ENCODE measurements at places on chromosomes 3 and 15.
A peak's percentile ranks its signal among the peaks of the same experiment; 100 is the strongest.

GRCh38 chr15:45919806-45920205 is 285.0 kb downstream of the SQOR start:
- no peak for DNase-seq

- no peak for DNase-seq
Observed at GRCh38 chr15:38706956-38707355, 142.3 kb upstream of the RASGRP1 start.

DNA sequence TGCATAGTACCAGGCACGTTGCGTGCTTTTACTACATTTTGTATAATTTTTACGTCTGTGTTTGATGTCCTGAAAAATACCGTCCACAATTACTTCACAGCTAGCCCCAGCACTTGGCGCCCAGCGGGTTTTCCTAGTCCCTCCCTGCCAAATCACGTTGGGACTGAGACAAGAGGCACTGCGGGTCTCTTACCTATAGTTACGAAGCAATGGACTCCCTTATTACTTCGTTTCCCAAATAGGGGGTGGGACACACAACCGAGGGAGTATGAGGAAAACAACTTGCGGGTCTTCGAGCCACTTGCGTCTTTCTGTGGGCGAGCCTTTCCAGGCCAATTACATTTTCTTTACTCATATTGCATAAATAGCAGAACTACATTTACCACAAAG is 620 bp upstream of the CMSS1 start:
- DNase-seq, result peak; percentile 3

DNA sequence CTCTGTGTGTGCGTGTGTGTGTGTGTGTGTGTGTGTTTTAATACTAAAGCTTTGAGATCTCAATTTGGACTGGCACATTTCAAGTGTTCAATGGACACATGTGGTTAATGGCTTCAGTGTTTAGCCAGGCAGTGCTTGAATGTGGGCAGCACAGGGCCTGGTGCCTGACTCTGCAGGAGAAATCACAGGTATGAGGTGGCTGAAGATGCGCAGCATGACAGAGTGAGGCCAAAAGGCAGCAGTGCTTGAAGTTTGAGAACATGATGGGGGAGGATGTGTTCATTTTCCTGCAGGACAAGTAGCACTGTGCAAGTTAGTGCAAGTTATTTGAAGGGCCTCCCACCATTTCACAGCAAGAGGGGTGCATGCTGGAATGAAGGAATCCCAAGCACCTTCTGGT is 620.5 kb upstream of the TBL1XR1 start:
- no peak for DNase-seq

GRCh38 chr3:36762918-36763849 is 1.2 kb downstream of the DCLK3 start:
- no peak for DNase-seq

DNA sequence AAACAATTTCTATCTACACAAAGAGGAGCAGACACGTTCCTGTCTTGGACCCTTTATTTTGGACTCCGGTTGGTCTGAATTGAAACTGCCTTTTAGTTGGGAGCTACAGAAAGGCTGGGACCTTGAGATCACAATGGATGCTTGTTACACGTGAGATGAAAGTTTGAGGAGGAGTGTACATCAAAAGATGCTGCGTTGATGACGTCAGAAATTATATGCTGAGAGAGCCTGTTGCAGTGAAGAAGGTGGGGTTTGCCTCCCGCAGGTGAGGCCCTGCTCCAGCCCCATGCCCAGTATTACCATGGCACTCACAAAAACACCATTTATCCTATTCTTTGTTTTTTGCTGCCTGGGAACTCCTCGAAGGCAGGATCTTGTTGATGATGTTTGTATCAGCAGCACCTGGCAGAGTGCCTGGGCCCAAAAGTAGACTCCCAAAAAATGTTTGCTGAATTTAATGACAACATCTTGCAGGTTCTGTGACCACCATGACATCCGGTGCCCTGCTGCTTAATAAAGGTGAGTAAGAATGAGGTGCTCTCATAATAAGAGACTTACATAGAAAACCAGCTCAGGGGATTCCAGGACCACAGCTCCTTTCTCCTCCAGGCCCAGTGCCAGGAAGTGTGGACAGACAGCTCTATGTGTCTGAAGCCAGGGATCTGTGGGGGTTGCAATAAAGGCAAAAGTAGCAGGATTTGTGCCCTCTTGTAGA is 136.1 kb upstream of the UBE2E1 start:
- DNase-seq, result no peak

GRCh38 chr3:78204977-78205376 is 1165.1 kb downstream of the ROBO2 start:
- DNase-seq, result no peak

GRCh38 chr3:25036633-25037032 is 391.4 kb upstream of the RARB start:
- no peak for DNase-seq

DNA sequence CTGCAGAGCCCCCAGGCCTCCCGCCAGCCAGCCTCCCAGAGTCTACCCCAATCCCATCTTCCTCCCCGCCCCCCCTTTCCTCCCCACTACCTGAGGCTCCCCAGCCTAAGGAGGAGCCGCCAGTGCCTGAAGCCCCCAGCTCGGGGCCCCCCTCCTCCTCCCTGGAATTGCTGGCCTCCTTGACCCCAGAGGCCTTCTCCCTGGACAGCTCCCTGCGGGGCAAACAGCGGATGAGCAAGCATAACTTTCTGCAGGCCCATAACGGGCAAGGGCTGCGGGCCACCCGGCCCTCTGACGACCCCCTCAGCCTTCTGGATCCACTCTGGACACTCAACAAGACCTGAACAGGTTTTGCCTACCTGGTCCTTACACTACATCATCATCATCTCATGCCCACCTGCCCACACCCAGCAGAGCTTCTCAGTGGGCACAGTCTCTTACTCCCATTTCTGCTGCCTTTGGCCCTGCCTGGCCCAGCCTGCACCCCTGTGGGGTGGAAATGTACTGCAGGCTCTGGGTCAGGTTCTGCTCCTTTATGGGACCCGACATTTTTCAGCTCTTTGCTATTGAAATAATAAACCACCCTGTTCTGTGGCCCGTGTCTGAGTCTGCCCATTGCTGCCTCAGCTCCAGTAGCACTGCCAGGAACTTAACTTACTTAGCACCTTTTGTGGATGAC is 32.2 kb downstream of the PTPN23 start:
- DNase-seq, result no peak

- no peak for DNase-seq
Observed at GRCh38 chr15:77984446-77984861, 93.1 kb downstream of the TBC1D2B start.

- no peak for DNase-seq
Observed at GRCh38 chr3:2822611-2823010, 287.6 kb downstream of the IL5RA start.

GRCh38 chr15:57763176-57763964 is 56.9 kb downstream of the POLR2M start:
- no peak for DNase-seq

DNA sequence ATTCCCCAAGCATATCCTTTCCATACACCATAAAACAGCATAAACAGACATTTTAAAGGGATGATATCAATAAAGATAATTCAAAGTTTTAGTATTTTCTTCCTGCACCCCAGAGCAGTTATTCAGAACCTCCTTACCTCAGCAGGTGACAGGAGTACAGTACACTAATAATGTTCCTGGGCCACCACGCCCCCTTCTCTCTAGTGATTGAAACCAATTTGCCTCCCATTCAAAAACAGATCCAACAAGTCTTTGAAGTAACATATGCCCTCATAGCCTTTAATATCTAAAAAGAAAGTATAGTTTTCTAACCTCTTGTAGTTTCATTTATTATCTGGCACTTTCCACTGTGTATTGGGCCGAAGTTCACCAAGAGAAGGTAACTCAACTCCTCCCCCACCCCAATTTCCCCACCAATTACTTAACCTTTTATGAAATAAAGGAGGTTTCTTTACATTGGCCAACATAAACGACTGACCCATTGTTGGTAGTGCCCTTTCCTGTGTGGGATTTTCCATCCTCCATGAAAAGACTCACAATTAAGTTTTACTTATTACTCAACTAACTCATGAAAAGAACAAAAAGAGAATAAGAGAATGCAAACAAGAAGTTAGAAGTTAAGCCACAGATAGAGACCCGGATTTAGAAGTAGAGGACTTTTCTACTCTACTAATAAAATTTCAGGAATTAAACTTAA is 5.0 kb upstream of the ATP8B4 start:
- no peak for DNase-seq

DNA sequence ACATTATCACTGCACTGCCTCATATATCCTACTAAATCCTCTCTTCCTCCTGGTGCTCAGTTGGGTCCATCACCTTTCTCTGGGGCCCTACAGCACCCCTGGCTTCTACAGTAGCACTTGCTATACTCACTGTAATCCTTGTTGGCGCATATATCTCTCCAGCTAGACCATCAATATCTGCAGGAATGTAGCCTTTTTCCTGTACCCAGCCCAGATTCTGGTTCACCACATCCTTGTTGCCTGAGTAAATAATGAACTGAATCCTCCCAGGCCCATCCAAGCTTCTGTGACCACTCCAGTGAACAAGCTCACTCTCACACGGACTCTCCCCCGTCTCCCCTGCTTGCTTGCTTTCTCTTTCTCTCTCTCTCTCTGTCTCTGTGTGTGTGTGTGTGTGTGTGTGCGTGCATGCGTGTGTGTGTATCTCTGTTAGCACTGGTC is 62.5 kb upstream of the LIPC start:
- DNase-seq, result peak; percentile 52

DNA sequence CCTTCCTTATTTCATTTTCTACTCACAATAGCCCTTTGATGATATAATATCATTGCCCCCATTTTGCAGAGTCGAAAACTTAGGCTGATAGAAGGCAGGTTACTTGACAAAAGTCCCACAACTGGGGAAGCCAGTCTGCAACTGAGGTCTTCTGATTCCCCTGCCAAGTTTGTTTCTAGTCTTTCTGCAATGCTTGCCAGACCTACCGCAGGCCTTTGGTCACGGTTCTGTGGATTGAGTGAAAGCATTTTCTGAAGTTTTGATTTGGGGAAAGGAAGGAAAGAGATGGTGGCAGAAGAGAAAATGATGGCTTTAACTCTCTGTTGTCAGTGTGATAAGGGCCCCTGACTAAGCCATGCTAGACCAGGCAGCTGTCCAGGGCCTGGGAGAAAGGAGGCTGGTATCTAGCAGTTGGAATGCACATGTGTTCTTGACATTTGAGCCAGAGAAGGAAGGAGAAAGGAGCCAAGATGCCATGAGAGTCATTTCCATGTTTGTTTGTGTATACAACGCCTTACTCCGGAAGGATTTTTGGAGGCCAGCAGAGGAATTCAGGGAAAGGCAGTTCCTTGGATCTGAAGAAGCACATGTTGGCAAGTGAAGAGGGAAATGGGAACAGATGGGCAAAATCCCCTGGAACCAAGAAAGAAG is 29.9 kb downstream of the FAH start:
- DNase-seq, result no peak

- no peak for DNase-seq
Observed at GRCh38 chr3:25566358-25566920, 98.3 kb downstream of the TOP2B start.

DNA sequence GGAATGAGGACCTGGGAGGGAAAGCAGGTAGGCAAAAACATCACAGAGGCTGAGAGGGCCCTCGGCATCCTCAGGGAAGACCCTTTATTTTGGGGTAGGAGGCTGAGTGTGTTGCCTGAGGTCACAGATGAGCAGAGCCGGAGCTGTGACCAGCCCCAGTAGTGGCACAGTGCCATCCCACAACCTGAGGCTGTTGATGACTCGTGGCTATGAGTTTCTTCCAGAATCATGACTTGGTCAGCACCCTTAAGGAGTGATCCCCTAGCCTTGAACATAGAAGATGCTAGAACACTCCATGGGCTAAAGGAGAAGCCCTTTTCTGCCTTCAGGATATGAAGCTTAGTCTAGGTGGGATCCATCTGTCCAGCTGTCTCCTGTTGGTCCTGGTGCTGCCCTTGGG is 19.5 kb upstream of the CXCR6 start:
- no peak for DNase-seq

- DNase-seq, result no peak
Observed at GRCh38 chr3:127791221-127791913, 30.9 kb downstream of the MGLL start.

- DNase-seq, result no peak
Observed at GRCh38 chr3:146396792-146397191, 72.6 kb downstream of the PLSCR2 start.

DNA sequence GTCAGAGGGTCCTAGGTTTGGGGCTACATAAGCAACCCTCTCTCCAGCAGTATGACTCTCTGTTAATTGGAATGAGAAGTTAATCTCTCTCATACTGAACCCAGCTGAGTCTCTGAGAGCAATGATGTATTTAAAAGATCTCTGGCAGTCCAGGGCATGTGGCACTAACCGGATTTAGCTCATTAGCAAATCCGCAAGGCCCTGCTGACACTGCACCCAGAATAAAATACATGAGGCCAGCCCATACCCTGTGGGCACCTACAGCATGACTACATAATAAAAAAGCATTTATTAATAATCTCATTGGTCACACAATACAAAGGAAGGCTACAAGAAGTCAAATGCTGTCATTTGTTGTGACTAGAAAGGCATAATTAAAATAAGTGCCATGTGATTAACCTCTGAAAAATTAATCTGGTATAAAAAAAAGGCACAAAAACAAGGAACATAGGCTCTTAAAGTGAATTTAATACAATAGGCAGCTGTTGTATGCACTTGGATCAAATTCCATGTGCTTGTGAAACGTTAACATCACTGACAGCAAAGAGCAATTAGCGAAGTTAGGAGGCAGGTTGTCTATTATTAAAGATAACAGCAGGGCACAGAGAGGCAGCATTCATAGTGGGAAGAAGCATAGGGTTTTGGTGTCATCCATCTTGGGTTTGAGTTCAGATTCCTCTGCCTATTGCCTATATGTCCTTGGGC is 381.2 kb downstream of the WDR72 start:
- no peak for DNase-seq

DNA sequence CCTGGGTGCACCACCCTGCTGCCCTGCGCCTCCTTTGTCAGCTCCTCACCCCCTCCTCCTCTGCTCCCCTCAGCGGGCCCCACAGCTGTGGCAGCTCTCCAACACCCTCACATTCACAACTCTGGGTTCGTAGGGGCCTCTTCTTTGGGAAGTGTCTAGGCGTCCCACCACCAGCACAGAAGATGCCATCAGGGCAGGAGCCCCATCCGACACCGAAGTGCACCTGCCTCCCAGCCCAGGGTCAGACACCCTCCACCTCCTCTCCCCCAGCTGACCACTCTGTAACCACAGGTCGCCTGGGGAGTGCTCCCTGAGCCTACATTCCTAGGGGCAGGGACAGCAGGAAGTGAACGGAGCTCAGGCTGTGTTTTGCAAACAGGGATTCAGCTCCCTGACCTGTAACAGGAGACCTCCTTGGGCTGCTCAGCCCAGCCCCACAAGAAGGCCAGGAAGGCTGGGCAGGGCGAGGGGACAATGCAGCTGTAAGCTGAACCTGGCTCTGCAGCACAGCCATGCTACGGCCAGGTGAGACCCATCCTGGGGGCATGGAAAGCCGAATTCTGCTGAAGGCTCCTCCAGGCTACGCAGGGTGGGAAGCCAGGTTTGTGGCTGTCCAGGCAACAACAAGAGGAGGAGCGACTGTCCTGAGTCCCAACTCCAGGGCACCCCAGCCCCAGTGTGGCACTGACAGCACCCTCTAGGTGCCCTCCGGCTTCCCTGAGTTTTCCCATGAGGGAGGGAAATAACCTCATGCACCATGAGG is 269.0 kb downstream of the GOLGA6L6 start:
- no peak for DNase-seq

Measured in effector memory CD8-positive, alpha-beta T cell (primary cell).